ENCODE measurements at places on chromosomes 11 and 22. TPM values are rescaled to one million over a fixed set of nuclear protein-coding genes. Genes with fewer than 3 reads are reported as not detected.

The PDE3B gene
- 23.3 TPM for total RNA-seq

The GAS2 gene
- total RNA-seq: 1.3 TPM

The UBE4A gene
- total RNA-seq: 32.0 TPM

- no peak for DNase-seq
Measured at GRCh38 chr22:19965771-19966709, 24.4 kb upstream of the TXNRD2 start.

DNA sequence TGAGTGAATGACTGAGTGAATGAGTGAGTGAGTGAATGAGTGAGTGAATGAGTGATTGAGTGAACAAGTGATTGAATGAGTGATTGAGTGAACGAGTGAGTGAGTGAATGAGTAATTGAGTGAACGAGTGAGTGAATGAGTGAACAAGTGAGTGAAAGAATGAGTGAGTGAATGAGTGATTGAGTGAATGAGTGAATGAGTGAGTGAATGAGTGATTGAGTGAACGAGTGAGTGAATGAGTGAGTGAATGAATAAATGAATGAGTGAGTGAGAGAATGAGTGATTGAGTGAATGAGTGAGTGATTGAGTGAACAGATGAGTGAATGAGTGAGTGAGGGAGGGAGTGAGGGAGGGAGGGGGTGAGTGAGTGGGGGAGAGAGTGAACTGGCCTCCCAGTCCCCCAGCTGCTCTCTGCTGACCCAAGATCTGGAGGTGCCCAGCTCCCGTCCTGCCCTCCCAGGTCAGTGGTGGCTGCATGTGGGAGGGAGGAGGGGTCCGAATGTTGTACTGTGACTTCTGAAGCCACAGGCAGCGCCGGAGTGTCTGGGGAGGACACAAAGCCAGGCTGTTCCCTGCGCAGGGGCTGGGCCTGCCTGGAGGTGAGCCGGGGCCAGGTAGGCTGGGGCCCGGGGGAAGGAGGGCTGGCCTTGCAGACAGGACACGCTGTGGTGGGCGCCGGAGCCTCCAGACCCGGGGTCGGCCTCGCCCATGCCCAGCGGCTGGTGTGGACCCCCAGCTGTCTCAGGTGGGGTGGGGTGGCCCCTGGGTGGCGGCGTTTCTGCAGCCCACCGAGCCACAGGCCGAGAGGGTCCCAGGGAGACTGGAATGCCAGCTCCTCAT, 17.8 kb upstream of the PIM3 start:
- DNase-seq: no peak

DNA sequence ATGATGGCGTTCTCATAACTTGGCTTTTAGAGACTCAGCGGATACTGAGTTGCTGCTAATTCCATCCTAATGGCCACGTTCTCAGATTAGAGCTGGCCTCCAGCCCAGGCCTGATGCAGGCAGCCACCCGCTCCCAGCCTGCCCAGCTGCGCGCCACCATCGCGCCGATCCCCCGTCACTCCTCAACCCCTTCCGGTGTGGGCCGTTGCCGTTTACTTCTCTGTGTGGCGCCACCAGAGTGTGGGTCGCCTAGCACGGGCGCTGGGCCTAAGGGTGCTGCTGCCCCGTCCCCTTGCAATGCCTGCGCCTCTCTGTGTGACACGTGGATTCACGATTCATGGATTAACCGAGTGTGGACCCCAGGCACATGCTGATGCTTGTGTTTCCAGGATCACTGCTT, 1116.0 kb downstream of the BRD1 start:
- DNase-seq: no peak

DNA sequence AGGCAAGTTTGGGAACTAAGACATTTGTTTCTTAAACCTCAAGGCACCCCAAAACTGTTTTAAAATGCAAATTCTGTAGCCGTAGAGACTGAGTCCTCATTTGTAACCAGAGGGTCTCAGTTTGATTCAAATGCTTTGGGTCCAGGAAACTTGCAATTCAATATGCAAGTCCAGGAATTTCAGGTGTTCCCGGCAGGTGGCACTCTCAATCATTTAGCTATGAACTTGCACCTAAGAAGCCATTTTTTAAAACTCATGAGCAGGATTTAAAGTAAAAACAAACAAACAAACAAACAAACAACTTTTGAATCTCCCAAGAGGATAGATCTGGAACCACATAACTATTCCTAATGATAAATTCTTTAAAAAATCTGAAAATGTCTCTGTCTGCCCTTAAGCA, 8.7 kb upstream of the ABTB2 start:
- no peak for DNase-seq

DNA sequence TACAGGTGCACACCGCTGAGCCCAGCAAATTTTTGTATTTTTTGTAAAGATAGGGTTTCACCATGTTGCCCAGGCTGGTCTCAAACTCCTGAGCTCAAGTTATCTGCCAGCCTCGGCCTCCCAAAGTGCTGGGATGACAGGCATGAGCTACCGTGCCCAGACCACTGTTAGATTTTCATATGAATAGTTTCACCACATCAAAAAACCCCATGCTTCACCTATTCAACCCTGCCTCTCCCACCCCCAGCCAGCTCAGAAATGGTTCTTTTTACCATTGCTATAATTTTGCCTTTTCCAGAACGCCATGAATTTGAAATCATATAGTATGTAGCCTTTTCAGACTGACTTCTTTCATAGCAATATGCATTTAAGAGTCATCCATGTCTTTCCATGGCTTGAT, 37.9 kb downstream of the CDPF1 start:
- no peak for DNase-seq

DNA sequence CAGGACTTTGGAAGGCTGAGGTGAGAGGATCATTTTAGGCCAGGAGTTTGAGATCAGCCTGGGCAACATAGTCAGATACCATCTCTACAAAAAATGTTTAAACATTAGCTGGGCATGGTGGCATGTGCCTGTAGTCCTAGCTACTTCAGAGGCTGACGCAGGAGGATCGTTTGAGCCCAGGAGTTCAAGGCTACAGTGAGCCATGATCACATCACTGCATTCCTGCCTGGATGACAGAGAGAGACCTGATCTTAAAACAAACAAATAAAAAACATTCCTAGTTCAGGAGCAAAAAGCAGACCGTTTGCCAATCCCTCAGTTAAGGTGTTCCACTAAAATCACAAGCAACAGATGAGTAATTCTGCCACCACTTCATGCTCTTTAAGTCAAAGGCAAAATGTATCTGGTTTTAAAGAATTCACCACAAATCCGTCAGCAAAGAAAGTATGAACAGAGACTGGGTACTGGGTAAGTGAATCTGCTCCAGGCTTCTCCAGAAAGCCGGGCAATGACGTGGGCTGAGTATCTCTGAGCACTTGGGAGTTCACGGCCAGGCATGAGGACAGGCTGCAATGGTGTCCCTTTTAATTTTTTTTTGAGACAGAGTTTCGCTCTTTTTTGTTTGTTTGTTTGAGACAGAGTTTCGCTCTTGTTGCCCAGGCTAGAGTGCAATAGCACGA, 19.5 kb downstream of the CLTCL1 start:
- peak; percentile 72 for DNase-seq

The KCNJ5 gene
- 1.2 TPM for total RNA-seq

GRCh38 chr22:44276706-44277356, 35.9 kb downstream of the SHISAL1 start:
- DNase-seq: no peak

The SGSM1 gene
- total RNA-seq: 1.2 TPM

The OR51Q1 gene
- total RNA-seq: not detected

GRCh38 chr22:19745155-19746101, 15.2 kb upstream of the TBX1 start:
- DNase-seq: no peak

The HMOX1 gene
- total RNA-seq: 12.6 TPM

The RNF121 gene
- 13.7 TPM for total RNA-seq

The OR8D1 gene
- not detected for total RNA-seq

GRCh38 chr22:20442485-20443284, 5.1 kb upstream of the SCARF2 start:
- DNase-seq: no peak

The OR52A1 gene
- not detected for total RNA-seq

The MPPED2 gene
- 4.0 TPM for total RNA-seq

The XKR3 gene
- not detected for total RNA-seq

The RRP7A gene
- 26.4 TPM for total RNA-seq

DNA sequence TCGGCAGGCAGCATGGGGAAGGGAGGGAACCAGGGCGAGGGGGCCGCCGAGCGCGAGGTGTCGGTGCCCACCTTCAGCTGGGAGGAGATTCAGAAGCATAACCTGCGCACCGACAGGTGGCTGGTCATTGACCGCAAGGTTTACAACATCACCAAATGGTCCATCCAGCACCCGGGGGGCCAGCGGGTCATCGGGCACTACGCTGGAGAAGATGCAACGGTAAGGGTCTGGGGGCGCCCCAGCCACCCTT, 204 bp downstream of the FADS2 start:
- no peak for DNase-seq

GRCh38 chr11:80455818-80456217, 1015.0 kb upstream of the TENM4 start:
- DNase-seq: no peak

DNA sequence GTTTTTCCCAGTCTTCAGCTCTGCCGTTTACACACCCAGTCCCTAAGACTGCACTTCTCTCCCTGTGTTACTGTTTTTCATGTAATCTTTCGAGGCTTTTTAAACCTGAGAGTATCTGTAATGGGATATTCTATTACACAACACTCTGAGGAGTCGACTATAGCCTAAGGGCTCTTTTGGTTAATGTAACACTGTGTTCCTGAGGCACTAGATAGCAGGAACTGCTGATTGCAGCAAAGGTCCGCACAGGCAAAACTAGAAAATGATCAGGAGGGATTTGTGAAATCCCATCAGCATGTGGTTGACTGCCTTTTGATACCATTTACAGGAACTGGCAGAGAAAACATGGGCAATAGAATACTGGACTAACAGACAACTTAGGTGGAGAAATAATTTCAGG, 512.3 kb upstream of the RAG2 start:
- DNase-seq: no peak

The KCNQ1 gene
- 5.1 TPM for total RNA-seq

- DNase-seq: peak; percentile 19
Measured at GRCh38 chr11:102468616-102469195, 16.1 kb upstream of the TMEM123 start.

The RAB36 gene
- total RNA-seq: 5.0 TPM

DNA sequence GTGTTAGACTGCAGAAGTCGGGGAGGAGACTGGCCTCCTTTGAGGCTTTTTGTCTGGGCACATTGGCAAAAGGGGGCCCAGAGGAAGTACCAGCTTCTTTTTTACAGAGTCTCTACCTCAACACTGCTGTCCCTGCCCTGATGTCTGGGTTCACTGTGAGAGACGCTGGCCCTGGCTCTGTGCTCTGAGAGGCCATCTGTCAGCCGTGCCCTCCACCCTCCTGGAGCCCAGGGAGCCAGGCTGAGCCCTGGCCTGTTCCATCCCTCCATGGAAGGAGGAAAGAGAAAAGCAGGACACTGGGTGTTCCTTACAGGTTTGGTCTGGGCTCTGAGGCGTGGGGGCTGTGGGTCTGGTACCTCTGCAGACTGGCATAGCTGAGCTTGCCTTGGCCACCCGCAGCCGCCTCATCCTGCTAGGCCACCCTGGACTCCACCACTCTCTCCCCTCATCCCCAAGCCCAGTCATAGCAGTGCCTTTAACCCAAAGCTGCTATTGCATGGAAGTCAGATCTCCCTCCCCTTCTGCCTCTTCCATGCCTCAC, 105.5 kb upstream of the PARVA start:
- DNase-seq: no peak

- no peak for DNase-seq
Measured at GRCh38 chr11:17428925-17429324, 40.5 kb upstream of the KCNJ11 start.

The A4GALT gene
- total RNA-seq: 81.8 TPM

DNA sequence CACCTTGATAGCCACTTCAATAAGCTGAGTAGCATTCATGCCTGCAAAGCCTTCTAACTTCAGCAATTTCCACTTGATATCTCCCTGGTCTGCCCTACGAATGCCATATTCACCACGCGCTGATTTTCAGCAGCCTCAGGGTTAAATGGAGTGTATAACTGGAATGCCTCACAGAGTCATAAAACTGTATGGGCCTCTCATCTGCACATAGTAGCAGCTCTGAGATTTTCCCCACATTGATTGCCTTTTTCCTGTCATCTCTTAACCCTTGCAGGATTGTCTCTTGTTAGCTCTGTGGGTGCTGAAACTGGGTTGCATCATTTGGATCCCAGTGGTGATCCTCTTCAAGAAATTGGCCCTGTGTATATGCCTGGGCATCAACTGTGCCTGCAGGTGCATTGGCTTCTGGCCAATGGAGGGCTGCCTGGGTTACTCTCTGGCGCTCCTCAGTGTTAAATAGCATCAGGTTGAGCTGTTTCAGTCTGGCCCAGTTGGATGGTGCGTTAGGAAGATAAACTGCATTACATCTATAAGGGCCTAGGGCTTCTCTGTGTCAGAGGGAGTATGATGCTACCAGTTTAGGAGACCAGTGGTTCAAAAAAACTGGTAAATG, 17.4 kb upstream of the GLYATL1 start:
- no peak for DNase-seq

DNA sequence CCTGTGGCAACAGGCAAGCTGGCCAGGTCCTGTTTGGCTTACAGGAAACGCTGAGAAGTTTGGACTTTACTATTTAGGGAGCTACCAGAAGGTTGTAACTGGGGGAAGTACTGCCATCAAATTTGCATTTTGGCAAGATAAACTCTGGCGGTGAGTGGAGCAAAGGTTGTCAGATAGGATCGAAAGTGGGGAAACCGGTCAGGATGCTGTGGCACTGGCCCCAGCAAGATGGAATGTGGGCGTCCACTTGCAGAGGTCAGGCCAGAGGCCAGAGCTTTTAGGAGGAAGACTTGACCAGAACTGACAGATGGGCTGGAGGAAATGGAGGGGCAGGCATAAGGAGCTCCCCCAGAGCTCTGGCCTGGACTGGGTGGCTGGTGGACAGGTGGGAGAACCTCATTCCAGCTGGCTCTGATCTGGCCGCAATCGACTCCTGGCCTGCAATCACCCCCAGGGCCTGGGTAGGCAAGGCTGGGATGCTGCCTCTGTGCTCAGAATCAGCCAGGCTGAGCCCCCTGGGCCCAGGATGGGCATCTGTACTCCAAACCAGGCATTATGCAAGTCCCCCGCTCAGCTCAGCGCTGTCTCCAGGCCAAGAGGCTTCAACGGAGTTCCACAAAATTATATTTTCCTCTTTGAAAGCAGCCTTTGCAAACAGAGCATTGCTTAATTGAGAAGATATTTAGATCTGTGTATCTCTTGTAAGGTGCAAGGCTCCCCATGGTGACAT, 178.3 kb upstream of the NECTIN1 start:
- DNase-seq: no peak

- no peak for DNase-seq
Measured at GRCh38 chr11:130634961-130635473, 186.6 kb downstream of the ADAMTS15 start.

DNA sequence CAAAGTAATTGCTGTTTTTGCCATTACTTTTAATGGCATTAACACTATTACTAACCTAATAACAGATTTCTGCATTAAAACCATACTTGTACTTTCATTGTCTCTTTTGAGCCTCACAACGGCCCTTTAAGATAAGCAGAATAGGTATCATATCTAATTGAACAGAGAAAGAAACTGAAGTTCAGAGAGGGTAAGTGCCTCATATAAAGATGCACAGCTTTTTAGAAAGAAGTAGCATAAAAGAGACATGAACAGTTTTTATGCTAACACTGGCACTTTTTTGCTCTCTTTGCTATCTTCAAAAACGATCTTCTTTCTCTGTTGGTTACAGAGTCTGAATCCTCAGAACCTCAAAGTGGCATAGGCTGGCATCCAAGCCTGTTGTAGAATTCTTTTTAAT, 102.9 kb upstream of the OR5AK2 start:
- no peak for DNase-seq

All from esophagus muscularis mucosa (tissue), 4 donors.